Nasal cavity respiratory epithelium epithelial cell of viscerocranial mucosa (primary cell): ENCODE measurements at places on chromosomes 6 and 20. TPM values are rescaled to one million over a fixed set of nuclear protein-coding genes. Genes with fewer than 3 reads are reported as not detected.

BACH2 gene
- total RNA-seq: 0.68 and 5.1 TPM in 2 replicates

NRN1 gene
- total RNA-seq: 2.4 TPM in 1 of 2 replicates, not detected in the other

MEA1 gene
- total RNA-seq: 34.1 and 52.6 TPM in 2 replicates

KIF3B gene
- 15.4 and 27.4 TPM in 2 replicates for total RNA-seq

CTAGE9 gene
- total RNA-seq: not detected in 2 replicates

GABRR2 gene
- under 0.01 and 0.14 TPM in 2 replicates for total RNA-seq

XKR7 gene
- not detected in 2 replicates for total RNA-seq

BMP7 gene
- 1.9 TPM in 1 of 2 replicates, not detected in the other for total RNA-seq

SCGN gene
- not detected in 2 replicates for total RNA-seq

COL12A1 gene
- total RNA-seq: 34.9 and 36.2 TPM in 2 replicates

HSPA12B gene
- total RNA-seq: not detected in 2 replicates

PAX1 gene
- total RNA-seq: not detected in 2 replicates

SGK2 gene
- total RNA-seq: under 0.01 and 0.93 TPM in 2 replicates

TFAP2D gene
- total RNA-seq: not detected in 2 replicates

CLDN20 gene
- total RNA-seq: not detected in 2 replicates

SAMD10 gene
- 2.7 and 4.8 TPM in 2 replicates for total RNA-seq

LTB gene
- total RNA-seq: not detected in 2 replicates

ADGRF5 gene
- not detected in 2 replicates for total RNA-seq

HLA-DPB1 gene
- total RNA-seq: not detected in 2 replicates

FAM110A gene
- total RNA-seq: 7.9 and 10.3 TPM in 2 replicates

BHLHE23 gene
- total RNA-seq: not detected in 2 replicates

CST5 gene
- not detected in 2 replicates for total RNA-seq

NMBR gene
- under 0.01 TPM in 1 of 2 replicates, not detected in the other for total RNA-seq

PRDM1 gene
- 14.9 and 17.1 TPM in 2 replicates for total RNA-seq

GPR6 gene
- not detected in 2 replicates for total RNA-seq

TBC1D7 gene
- 34.9 and 44.8 TPM in 2 replicates for total RNA-seq

DUSP15 gene
- total RNA-seq: 0.34 TPM in 1 of 2 replicates, not detected in the other

SLCO4A1 gene
- total RNA-seq: 0.57 and 4.8 TPM in 2 replicates

TSPYL4 gene
- total RNA-seq: 2.1 and 3.1 TPM in 2 replicates

TCF21 gene
- not detected in 2 replicates for total RNA-seq

SNAP25 gene
- total RNA-seq: not detected in 2 replicates

GSTA1 gene
- 0.21 TPM in 1 of 2 replicates, not detected in the other for total RNA-seq

ADGRF1 gene
- total RNA-seq: 4.7 and 8.9 TPM in 2 replicates

CRISP2 gene
- not detected in 2 replicates for total RNA-seq

CEP85L gene
- total RNA-seq: 6.2 and 13.4 TPM in 2 replicates

RIPPLY2 gene
- 0.64 TPM in 1 of 2 replicates, not detected in the other for total RNA-seq

LPA gene
- total RNA-seq: 0.43 TPM in 1 of 2 replicates, not detected in the other

IPCEF1 gene
- 0.34 and 1.00 TPM in 2 replicates for total RNA-seq

OR12D3 gene
- not detected in 2 replicates for total RNA-seq

ADGB gene
- not detected in 2 replicates for total RNA-seq

RBM39 gene
- 353 and 369 TPM in 2 replicates for total RNA-seq

C4B gene
- total RNA-seq: 2.1 TPM in 2 replicates

CST11 gene
- not detected in 2 replicates for total RNA-seq

HLA-DMB gene
- 0.71 TPM in 1 of 2 replicates, not detected in the other for total RNA-seq
